Activated T-helper 9 cell treated with anti-CD3 and anti-CD28 coated beads, Interleukin-2, amount 50 U/mL, for 16 hours (primary cell): ENCODE measurements at places on chromosomes 12 and 14.

- DNase-seq: no peak
Measured at GRCh38 chr14:50763382-50764007, 67.5 kb downstream of the NIN start.

DNA sequence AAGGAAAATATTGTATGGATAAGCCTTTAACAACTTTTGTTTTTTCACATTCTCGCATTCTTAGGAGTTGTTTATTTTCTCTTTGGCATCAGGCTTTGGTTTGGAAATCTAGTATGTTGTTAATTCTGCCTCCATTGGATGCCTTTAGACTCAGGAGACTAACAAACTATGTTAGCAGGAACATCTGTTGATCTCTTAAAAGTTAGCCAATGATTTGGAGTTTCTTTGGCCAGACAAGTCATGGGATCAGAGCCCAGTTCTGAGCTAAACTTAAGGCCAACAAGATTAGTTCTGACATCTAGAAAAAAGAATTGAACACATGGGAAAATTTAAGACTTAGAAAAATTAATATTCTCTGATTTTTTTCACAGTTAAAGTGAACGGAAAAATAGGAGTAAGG is 35.3 kb upstream of the STRAP start:
- DNase-seq: no peak

DNA sequence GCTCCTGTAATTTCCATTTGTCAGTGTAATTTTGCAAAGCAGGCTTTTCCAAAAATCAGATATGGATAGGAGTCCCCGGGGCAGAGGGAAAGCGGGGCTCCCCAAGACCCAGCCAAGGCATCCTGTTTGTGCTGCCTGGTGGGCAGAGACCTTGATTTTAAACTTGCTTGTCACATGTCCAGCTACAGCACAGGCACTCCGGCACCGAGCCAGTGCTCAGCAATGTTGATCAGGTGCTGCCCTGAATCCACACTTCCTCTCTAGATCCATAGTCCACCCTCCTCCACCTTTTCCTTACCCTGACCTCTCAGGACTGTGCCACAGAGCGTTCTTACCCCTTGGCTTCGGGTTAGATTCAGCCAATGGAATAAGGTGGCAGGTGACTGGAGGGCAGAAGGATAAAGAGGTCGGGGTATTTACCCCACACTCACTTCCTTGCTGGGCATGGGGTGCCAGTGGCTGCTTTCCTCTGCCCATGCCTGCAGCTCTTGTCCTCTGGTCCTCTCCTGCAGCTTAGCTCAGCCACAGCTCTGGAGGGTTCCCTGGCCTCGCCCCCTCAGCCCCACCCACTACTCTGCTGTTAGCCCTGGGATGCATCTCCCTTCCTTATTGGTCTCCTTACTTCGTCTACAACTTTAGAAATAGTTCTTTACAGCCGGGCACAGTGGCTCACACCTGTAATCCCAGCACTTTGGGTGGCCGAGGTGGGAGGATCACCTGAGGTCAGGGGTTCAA is 80.1 kb downstream of the IRF2BPL start:
- no peak for DNase-seq

DNA sequence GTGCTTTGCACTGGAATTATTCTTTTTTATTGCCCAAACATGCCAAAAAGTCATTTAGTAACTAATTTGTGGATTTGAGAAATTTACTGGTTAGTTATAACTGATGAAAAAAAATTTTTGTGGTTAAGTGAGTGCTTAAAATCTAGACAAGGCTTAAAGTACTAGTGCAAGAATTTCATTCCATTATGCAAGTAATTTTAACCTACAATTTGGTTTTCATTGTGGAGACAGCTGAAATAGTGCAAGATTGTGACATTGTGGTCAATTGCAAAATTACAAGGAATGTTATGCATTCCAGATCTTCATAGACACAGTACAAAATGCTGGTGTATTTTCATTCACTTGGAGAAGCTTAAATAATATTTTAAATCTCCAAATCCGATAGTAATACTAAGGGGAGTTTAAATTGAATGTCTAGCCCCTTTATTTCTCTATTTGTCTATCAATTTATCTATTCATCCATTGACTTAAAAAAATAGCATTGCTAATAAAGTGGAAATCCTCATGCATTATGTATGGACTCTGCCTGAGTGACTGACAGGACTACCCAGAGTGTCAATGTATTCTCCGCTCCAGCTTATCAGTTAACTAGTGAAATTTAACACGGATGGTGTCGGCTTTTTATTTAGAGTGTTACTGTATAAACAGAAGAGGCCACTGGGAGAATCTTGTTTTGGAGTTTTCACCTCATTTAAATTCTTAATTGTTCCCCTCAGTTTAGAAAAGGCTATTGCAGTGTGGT is 125.9 kb downstream of the ALX1 start:
- no peak for DNase-seq

DNA sequence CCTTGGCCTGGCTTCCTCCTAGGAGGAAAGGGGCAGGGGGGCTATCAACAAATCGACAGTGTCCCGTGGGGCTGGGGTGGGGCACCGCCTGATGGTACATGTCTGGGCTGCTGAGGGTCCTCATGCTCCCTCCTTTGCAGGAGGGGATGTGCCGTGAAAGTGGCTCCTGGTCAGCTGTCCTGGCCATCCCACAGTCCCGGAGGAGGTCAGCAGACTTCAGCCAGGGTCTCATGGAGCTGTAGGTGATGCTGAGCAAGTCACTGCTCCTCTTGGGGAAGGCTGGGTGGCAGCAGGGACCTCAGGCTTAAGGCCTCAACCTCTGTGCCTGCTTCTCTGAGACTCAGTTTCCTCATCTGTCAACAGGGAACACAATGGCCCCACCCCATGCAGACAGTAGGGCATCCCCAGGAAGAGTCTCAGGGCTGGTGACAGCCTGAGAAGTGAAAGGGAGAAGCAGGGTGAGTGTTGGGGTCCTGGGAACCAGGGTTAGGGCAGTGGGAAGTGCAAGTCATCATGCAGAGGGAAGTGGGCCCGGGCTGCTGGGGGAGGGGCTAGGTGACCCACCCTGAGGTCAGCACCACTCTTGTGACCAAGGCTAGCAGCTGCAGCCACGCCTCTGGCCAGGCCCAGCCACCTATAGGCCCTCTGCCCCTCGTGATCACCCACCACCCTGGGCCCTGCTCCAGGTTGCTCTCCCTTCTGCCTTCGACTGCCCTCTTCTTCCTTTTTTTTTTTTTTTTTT is 4.4 kb upstream of the TNFAIP2 start:
- no peak for DNase-seq

DNA sequence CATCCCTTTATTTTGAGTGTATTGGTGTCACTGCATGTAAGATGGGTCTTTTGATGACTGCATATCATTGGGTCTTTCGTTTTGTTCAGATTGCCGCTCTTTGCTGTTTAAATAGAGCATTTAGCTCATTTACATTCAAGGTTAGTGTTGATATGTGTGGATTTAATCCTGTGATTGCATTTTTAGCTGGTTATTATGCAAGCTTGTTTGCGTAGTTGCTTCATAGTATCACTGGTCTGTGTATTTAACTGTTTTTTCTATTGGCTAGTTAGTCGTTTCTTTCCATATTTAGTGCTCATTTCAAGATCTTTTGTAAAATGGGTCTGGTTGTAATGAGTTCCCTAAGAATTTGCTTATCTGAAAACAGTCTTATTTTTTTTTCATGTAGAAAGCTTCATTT is 1170.6 kb upstream of the SEL1L start:
- DNase-seq: no peak

DNA sequence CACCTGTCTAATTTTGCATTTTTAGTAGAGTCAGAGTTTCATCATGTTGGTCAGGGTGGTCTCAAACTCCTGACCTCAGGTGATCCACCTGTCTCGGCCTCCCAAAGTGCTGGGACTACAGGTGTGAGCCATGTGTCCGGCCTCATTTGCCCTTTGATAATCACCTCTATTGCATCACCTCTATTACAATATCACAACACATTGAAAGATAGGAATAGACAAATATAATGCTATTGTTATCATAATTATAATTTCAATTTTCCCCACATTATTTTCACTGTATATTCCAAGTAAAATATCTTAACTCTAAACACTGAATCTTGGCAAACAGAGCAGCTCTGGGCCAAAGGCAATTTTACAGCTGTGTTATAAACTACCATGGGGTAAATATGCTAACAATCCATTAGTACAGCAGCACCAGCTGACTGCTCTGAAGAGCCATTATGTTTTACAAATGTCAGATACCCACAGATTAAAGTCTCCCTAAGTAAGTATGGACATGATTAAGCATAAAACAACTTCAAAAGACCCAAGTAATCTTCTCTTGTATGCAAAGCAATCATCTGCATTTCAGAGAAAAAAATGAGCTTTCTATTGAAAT is 173.2 kb downstream of the MED13L start:
- DNase-seq: no peak

DNA sequence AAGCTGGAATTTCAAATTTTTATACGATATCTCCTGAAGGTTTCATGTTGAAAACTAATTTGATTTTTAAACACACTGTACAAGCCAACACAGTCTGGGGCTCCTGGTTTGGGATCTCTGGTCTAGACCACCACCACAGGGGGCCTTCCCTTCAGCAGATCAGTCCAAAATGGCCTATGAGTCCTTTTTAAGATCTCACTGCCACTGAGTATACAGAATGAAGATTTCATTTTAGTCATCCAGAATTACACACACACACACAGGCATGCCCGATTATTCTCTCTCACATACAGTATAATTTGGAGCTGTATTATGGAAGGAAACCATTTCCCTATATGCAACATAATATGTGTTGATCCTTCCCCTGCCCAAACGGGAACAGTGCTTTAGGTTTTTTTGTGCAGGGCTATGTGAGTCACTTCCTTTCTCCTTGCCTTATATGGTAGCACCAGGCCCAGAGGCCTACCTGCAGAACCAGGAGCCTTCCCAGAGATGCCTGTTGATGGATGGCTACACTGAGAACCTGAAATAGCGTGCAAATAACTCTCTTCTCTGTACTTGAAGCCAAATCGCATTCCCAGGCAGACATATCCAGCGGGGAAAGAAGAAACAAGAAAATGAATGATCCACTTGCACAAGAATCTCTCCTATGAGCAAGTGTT is 28.1 kb upstream of the WNK1 start:
- no peak for DNase-seq

- DNase-seq: no peak
Measured at GRCh38 chr12:38163442-38163801, 153.2 kb upstream of the ALG10B start.

DNA sequence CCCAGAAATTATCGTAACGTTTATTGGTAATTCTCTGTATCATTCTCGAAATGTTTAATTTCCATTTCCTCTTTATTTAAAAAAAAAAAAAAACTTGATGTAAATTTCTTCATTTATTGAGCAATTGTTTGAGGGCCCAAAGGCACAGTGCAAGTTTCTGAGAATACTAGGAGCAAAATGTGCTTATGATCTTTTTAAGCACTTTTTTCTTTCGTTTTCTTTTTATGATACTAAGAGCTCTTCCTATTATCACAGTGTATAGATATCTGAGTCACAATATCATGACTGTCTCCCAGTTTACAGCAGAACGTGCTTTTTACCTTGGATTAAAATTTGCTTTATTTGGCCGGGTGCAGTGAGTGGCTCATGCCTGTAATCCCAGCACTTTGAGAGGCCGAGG is 5.6 kb downstream of the ATP2A2 start:
- no peak for DNase-seq

DNA sequence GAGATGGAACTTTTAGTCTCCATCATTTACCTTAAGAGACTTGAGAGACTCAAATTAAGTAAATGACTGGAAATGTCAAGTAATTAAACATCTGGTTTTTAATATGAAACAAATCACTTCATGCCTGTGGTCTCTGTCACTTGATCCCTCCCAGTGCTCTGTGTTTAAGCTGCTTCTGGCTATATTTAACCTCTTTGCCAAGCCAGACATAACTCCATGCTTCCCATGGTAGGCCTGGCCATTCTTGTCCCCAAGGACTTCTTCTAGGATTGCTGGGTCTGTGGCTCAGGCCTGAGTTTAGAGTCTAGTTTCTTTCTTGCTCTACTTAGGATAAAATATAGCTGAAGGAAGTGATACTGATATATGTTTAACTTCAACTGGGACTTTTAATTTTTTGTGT is 1013.6 kb downstream of the FLRT2 start:
- DNase-seq: no peak

GRCh38 chr12:14903386-14904098 is 17.9 kb upstream of the MGP start:
- no peak for DNase-seq

DNA sequence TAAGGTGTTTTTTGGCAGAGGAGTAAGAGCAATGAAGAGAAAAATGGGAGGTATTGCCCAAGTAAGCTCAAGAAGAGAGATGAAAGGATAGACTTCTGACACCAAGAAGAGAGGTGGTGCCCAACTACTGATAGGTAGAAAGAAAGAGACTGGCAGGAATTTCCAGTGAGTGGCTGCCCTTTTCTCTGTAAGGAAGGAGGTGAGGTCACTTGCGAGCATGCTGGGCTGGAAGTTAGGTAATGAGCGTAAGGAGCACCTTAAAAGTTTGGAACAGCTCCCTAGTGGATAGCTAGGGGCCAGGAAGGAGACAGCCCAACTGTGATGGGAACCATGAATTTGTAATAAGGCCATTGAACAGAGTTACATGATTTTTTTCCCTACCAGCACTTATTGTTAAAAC is 127.0 kb downstream of the ANO6 start:
- no peak for DNase-seq

DNA sequence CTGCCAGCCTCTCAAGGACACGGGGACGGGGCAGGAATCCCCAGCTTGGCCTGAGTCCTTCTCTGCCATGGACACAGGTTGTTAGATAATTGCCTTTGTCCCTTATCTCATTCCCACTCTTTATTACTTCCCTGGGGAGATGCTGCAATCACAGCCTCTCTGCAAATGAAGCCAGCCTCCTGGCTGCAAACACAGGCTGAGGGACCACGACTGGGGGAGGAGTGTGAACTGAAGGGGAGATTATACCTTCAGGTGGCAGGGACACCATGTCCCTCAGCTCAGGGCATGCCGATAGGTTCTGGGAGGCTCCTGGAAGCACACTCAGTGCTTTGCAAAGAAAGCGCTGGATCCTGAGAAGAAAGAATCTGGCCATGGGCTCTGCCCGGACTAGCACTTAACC is 16.1 kb upstream of the CHGA start:
- DNase-seq: no peak

GRCh38 chr12:10130042-10130441 is at the start of gene CLEC7A:
CLEC7A (minus strand) TSS chr12:10130199; CDS start chr12:10130082, 117 bp downstream.
- no peak for DNase-seq

DNA sequence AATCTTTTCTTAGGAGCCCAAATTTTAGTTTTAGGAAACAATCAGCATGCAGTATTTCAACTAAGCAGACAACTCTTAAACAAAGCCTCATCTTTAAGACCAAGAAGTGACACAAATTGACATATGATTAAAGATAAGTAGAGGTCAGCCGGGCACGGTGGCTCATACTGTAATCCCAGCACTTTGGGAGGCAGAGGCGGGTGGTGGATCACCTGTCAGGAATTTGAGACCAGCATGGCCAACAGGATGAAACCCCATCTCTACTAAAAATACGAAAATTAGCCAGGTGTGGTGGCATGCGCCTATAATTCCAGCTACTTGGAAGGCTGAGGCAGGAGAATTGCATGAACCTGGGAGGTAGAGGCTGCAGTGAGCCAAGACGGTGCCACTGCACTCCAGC is 35.8 kb downstream of the BLTP3B start:
- DNase-seq: no peak
